ENCODE measurements at places on chromosomes 7 and 10.

DNA sequence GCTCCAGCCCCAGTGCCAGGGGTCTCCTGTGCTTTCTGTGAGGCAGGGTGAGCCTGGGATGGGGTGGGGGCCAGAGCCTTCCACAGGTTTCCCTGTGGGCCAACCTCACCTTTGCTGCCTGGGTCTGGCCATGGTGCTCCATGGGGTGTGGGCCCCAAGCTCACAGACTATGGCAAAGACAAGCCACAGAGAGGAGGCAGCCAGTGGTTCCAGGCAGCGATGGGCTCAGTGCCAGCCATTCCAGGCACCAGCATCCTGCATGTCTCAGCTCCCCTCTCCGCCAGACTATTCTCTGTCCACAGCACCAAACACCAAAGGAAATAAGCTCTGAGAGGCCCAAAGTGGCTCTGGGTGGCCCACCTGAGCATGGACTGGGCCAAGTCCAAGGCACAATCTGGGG lies 133.5 kb downstream of the PTPN20 start:
- no peak for DNase-seq

DNA sequence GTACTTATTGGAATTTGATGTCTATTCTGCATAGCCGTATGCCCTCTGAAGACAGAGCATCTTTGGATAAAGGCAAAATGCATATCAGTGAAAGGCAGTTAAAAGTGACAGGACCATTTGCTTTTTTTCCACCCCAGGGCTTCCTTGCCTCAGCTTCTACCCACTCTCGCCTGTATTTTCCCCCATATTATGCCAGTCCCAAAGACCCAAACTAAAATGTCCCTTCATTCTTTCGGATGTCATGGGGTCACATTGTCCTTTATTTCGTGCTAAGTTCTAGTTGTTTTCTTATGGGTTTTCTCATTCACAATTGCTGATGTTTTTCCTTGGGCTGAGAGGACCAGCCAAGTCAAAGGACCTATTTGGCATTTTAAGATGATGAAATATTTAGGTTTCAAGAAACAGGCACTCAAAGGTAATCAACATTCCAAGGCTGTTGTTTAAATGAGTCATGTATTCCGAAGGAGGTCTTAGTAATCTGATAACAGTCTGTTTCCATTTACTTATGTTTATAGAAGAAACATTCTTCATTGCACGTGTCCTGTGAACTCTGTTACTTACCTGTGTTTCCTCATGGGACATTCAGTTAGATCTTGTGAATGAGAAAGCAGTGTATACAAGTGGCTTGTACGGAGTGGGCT lies 74.1 kb downstream of the DNAH11 start:
- DNase-seq: peak; percentile 98

- peak; percentile 81 for DNase-seq
Observed at GRCh38 chr7:100865938-100866728, 1.1 kb upstream of the TRIP6 start.

DNA sequence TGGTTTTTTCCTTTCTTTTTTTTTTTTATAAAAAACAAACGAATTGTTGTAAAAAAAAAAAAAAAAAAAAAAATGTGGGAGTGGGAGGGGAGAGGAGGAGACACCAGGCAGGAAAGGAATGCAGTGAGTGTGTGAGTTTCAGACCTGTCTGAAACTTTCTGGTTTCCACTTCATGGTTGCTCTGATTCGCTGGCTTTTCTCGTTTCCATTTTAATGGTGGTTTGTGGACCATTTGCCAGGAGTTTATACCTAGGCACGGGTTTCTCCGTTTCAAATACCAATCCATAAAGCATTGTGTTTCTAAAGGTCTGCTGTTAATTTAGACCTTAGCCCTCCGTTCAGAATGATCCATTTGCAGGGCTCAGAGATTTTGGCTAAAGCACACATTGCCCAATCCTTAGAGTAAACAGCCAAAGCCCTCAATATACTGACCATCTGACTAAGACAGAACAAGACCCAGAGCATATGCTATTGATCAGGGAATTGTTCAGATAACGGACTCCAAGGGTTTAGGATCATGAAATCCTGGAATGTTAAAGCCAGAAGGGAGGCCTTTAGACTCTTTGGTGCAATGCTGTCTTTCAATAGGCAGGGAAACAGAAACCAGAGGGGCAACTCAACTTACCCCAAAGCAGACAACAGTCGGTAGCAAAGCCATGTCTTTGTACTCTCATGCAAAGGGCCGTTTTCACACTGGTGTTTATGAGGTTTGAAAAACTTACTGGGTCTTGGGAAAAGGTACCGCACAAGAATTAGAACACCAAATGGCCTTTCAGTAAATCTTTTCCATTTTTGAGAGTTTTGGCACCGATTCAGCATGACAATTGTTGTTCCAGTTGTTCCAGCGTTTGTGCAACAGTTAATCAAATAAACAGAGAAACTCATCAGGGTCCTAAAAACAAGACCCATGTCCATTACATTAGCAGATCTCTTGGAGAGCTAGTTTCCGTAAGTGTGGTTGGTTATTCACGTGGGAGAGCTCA lies 94.3 kb upstream of the AGBL3 start:
- DNase-seq: peak; percentile 45

GRCh38 chr7:118076564-118076963 lies 107.4 kb upstream of the LSM8 start:
- no peak for DNase-seq

DNA sequence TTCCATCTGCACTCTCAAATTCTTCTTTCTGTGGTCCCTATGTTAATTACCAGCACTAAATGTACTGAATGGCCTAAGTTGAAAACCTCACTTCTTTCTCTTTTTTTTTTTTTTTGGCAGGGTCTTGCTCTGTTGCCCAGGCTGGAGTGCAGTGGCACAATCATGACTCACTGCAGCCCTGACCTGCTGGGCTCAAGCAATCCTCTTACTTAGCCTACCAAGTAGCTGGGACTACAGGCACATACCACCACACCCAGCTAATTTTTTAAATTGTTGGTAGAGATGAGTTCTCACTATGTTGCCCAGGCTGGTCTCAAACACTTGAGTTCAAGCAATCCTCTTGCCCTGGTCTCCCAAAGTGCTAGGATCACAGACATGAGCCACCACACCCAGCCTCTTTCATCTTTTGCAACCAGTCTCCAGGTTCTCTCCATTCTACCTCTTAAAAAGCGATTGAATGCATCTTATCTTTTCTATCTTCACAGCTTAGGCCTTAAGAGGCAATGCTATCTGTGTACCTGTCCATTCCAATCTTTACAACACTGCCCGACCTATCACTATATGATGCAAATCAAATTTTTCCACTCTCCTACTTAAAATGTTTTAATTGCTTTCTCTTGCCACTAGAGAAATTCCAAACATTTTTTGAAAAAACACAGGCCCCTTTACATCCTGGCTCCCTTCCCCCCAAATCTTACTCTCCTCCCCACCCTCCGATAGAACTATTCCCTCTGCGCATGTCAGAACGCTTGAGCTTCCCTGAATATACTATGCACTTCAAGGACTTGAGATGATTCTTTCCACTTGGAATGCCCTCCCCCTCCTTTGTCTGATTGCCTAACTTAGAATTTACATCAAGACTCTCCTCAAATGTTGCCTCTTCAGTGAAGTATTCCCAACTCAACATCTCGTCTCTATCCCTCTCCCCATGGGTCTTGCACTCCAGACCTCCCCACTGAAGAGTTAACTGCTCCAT lies 6.0 kb downstream of the ICA1 start:
- DNase-seq: no peak

- DNase-seq: peak; percentile 56
Observed at GRCh38 chr7:96495751-96496216, 173.9 kb upstream of the SLC25A13 start.

DNA sequence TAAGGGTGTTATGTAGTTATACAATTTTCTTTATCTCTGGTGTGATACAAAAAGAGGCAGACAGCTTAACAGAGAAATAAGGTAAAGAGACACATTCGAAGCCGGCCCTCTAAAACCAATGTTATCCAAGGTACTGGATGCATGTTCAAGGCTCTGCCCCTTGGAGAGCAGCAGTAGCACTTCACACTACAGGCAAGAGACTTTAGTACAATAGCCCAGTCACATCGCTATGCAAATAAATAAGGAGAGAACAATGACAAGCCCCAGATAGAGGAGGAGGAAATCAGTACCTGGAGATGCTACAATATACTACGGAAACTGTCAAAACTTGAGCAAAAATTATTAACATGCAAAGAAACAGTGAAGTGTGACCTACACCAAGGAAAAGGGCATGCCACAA lies 111.1 kb downstream of the ITGB1 start:
- no peak for DNase-seq

- no peak for DNase-seq
Observed at GRCh38 chr7:115516341-115516740, 514.2 kb downstream of the TFEC start.

- DNase-seq: peak; percentile 38
Observed at GRCh38 chr10:4725917-4726606, 99.9 kb upstream of the AKR1E2 start.

- DNase-seq: no peak
Observed at GRCh38 chr7:151680810-151681209, 161.1 kb upstream of the RHEB start.

- no peak for DNase-seq
Observed at GRCh38 chr7:157668221-157668883, 331.5 kb downstream of the DNAJB6 start.

GRCh38 chr7:116671681-116672595 lies at the start of gene MET:
Gene MET (plus strand): TSS chr7:116672196. CDS start chr7:116699085, 26,889 bp downstream.
- DNase-seq: peak; percentile 82

DNA sequence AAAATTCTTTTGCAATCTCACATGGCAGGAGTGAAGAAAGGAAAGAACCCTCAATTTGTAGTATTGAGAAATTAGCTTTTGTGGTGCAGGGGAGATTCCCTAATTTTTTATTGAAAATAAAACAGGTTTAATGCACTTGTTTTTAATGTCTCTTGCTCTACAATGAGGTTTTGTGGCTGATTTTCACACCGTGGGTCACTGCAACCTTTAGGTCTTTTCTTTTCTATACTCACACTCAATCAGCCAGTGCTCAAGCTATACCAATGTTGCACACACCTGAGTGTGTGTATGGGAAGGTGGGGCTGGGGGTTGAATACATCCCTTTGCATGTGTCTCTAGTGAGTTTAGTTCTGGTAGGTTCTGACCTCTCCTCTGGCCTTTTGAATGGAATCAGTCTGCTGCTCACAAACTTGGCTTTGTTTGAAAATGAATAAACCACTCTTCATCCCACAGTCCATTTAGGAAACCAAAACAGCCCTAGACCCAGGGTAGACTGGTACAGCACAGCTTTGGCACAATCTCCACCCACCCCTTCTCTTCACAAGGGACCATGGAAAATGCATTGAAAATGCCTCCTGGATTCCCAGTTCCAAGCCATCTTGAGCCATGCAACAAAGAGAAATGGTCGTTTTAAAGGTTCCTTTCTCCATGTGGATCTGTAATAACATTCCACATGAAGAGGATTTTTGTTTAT lies 411.5 kb downstream of the SFMBT2 start:
- no peak for DNase-seq

DNA sequence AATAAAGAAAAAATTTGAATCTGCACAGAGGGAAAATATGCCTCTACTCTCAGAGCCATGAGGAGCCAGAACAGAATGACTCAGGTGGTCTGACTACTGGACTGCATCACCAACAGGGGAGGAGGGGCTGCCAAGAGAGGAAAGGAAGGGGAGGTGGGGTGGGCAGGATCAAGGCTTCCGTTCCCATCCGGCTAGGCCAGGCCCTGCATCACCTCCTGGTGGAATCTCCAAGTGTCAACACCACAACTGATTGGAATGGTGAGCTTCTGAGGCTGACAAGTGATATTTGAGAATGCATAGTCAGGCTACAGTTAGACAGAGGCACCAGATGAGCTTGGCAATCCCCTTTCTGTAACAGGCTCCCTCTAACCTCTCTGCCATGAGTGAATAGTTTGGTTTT lies 10.4 kb upstream of the GPR26 start:
- no peak for DNase-seq

DNA sequence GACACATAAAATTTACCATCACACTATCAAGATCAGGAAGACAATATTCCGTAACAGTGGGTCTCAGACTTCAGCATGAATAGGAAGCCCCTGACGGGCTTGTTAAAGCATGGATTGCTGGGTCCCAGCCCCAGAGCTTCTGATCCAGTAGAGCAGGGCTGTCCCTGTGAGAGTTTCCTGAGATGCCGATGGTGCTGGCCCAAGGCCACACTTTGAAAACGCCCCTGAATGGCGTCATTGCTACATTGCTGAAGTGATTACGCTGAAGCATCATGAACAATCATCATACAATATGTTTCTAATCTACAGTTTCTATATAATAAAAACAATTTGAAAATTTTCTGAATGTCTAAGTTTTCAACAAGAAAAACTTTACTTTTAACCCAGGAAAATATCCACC lies 38.0 kb upstream of the TMEM72 start:
- DNase-seq: no peak

DNA sequence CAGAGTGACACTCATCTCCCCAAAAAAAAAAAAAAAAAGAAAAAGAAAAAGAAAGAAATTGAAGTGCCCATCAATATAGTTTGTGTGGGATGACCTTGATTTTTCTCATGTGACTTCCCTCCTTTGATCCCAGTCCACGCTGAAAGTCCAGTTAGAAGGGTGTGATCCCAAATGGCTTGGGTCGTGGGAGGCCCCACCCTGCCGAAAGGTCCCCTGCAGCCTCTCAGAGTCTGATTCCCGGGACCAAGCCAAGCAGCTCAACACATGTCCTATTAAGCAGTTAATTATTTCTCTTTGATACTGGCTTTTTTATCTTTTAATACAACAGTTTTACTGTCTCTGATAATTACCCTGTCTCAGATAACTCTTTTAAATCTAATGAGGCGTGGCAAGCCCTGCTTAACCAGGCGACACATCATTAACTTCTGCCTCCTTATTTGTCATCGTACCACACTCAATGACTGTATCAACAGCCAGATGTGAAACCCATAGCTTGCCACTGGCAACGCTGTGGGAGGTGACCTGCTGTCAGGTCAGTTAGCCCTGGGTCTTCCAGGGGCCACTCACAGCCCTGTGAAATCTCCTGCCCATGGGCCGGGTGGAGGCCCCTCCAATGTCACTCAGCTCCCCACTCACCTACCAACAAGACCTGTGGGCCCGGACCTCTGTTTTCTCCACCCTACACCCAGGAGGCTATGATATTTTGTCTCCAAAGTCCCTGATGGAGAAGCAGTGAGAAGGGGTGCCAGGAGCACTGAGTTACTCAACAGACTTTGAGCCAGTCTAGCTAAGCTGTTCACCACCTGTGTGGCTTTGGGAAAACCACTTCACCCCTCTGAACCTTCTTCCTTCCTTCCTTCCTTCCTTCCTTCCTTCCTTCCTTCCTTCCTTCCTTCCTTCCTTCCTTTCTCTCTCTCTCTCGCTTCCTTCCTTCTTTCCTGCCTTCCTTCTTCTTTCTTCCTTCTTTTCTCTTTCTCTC lies 110.0 kb upstream of the SFMBT2 start:
- no peak for DNase-seq

DNA sequence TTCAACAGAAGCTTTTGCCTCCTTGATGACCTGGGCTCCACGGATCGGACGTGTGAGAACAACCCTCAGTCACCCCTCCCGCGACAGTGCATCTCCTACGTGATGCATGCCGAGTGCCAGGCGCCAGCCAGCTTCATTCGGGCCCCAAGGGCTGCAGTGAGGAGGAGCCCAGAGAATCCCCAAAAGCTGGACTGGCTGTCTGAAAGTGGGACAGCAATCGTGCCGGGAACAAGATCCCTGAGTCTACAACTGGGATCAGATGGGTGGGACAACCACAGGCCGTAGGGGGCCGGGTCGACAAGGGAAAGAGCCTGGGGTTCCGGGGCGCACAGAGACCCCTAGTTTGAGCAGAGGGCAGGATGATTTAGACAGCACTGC lies 27.2 kb downstream of the EBF3 start:
- no peak for DNase-seq
